ENCODE measurements at places on chromosomes 7 and 10.

- no peak for DNase-seq
These were observed 1.0 kb downstream of the LRCH4 start for GRCh38 chr7:100584683-100585510.

- no peak for DNase-seq
These were observed 285.7 kb downstream of the ZEB1 start for GRCh38 chr10:31604646-31605170.

DNA sequence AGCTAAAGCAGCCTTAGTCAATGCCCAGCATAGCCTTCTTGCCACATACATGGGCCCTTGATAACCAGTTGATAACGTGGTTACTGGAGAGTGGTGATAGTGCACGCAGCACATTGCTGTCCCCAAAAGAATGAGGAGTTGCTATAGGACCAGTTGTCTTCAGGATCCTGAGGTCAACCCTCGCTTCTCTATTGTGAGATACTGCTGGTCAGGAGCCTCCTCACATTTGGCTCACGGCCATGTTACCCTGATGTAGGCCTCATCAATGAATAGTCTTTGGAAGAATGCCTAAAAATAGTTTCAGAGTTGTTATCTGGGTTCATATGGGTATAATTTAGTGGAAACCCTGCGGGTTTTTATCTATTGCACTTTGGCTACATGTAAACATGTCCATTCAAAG, 230.7 kb downstream of the VTI1A start:
- DNase-seq = no peak

- DNase-seq = no peak
These were observed 3.9 kb upstream of the DEPP1 start for GRCh38 chr10:44982496-44982895.
